CD4-positive, alpha-beta T cell treated with Interleukin-17A for 4 hours (primary cell): ENCODE measurements at places on chromosomes 2 and 18.
A peak's percentile ranks its signal among the peaks of the same experiment; 100 is the strongest.

- DNase-seq: no peak
Observed at GRCh38 chr18:21458310-21458709, 142.2 kb downstream of the ESCO1 start.

GRCh38 chr18:67518566-67518965 is 2.0 kb upstream of the DSEL start:
- DNase-seq: no peak

DNA sequence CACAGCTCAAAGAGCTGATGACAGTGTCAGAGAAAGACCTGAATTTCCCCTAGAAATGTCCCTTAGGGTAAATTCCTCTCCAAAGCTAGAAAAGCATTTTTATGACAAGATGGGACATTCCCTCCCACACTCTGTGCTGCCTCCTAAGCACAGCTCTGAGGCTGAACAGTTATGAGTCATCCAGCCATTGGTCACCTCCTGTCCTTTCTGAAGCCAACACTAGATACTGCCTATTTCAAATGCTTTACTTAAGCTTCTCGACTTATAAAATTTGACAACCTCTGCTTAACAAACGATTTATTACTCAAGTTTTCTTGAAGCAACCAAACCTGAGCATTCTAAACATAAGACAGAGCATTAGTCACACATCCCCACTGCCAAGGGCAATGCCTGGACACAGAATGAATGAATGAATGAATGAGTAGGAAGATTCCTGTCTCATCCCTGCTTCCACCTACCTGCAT is 35.4 kb downstream of the B4GALT6 start:
- no peak for DNase-seq

- peak; percentile 15 for DNase-seq
Observed at GRCh38 chr2:61419129-61419528, 51.8 kb downstream of the USP34 start.

GRCh38 chr2:184597571-184597991 is 748 bp upstream of the ZNF804A start:
- no peak for DNase-seq

DNA sequence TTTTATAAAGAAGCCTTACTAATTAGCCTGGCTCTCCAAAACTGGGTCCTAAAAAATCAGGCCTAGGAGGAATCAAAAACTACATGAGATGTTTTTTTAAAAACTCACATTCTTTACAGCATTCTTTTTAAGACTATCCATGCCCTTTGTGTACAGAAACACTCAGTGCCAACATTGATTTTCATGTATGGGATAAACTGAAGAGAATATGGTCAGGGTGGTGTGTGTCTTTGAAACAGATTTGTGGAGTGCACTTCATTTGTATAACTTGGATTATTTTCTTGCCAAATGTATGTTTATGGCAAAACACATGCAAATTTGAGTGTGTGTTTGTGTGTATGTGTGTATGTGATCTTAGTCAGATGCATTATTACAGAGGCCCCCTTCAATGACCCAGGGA is 283.6 kb upstream of the ATP5MC3 start:
- no peak for DNase-seq

DNA sequence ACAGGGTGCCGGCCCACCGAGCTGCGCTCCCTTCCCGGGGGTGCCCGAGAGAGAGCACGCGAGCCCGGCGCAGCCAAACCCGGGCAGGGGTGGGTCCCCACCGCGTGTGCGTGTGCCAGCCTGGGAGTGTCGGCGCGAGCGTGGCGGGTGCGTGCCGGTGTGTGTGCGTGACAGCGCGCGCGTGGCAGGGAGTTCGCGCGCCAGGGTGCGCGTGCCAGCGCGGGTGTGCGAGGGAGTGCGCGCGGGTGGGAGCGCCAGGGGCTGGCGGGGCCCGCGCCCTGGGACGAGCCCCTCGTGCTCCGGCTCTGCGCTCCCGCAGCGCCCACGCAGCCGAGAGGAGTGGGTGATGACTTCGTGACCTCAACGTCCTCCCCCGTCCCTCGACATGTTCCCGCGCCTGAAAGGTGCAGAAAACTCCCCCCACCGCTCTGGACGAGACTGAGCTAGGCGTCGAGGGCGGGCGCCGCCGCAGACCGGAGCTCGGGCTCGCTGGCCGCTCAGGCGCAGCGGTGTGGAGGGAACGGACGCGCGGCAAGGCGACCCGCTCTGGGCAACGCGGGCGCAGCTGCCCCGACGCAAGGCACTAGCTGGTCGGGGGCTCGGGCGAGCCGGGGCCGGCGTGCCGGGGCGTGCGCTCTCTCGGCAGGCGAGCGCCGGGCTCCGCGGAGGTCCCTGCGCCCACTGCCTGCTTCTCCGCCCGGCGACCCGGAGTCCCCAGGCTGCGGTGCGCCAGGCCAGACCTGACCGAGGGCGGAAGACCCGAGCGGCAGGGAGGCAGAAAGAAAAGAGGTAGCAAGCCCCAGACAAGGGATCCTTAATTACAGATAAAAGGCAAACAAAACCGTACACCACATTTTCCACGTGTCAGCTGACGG is 582.8 kb downstream of the ZEB2 start:
- no peak for DNase-seq

GRCh38 chr2:150182566-150183235 is 304.8 kb downstream of the RND3 start:
- DNase-seq: no peak

DNA sequence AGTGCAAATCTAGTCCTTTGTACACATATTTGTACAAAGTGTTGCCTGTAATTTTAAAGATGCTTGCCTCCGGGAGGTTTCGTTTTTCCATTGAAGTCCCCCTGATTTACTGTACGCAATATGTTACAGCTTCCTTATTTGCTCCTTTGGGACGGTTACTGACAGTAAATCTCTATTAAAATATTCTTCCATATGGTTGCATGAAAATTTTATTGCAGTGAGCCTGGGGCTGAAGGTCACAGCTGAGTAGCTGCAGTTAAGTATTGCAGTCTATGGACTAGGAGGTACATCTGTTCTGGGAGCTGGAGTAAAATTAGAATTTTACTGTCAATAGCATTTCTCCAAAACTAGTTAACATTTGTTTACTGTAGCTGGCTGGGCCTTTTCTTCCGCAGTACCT is 119.2 kb downstream of the ETAA1 start:
- no peak for DNase-seq
